ENCODE measurements at places on chromosomes 5 and 9.
A peak's percentile ranks its signal among the peaks of the same experiment; 100 is the strongest.

GRCh38 chr5:156920042-156920860, 42.8 kb downstream of the TIMD4 start:
- DNase-seq, result no peak

DNA sequence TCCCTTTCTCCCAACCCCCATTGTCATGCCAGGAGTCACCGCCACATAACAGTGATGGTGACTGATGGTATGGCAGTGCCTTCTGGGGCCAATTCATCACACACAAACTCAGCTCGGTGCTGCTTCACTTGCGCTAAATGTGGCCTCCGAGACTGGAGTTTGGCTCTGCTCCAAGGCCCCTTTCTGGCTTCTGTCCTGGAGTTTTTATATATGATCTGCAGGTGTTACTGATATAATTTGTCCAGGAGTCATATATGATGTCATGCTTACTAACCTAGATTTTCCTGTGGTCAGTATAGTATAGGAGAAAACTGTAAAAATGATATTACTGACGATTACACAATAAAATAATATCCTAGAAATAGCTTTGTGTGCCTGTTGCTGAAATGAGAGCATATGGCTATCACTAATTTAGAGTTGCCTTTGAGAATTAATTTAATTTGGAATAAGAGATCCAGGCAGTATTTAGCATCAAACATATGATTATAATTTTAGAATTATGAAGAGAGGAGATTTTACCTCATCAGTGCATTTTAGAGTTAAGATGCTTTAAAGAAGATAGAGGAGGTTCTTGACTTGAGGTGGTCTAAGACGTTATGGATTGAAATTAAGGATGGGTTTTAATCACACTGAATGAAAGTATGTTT, 334.1 kb upstream of the CD180 start:
- DNase-seq, result no peak

DNA sequence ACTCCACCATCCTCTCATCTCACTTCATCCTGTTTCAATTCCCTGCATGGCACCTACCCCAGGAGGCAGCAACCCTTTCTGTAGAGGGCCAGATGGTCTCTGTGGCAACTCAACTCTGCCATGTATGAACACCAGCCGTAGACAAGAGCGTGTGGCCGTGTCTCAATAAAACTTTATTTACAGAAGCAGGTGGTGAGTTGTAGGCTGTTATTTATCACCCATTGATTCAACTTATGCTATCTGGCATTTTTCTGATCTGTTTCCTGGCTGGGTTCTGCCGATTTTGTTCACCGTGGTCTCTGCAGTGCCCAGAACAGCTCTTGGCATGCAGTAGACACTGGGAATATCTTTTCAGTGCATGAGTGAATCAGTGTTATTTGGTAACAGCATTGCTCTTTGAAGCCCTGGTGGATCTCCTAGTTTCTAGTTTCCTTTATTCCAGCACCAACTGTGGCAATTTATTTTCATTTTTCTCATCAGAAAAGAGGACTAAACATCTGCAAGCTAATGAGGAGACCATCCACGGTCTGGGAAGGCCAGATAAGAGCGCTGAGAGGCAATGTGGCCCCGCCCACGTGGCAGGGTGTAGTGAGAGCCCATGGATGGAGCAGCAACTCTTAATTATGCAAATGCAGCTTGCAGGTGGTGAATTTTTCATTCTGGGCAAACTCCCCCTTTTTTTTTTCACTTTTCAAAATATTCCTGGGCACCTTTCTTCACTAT, 77.9 kb downstream of the CTSL start:
- no peak for DNase-seq

GRCh38 chr9:137166380-137167229, 3.2 kb downstream of the LRRC26 start:
- DNase-seq, result no peak

DNA sequence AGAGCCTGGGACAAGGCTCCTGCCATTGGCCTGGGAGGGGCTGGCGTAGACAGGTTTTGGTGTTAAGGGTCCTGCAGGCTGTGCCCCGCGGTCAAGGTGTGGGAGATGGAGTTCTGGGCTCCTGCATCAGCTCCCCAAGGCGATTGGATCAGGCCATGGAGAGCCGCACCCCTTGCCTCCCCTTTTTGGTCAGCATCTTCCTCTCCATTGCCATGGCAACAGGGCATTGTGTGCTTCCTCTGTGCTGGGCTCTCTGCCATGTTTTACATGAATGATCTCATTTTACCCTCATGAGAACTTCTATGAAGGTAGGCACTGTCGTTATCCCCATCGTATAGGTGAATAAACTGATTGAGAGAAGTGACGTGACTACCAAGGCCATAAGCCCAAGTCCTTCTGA, 344.3 kb upstream of the CLINT1 start:
- no peak for DNase-seq

- DNase-seq, result no peak
Observed at GRCh38 chr9:127368852-127369402, 28.0 kb upstream of the SLC2A8 start.

GRCh38 chr5:116859666-116860320, 285.2 kb upstream of the SEMA6A start:
- DNase-seq, result no peak

DNA sequence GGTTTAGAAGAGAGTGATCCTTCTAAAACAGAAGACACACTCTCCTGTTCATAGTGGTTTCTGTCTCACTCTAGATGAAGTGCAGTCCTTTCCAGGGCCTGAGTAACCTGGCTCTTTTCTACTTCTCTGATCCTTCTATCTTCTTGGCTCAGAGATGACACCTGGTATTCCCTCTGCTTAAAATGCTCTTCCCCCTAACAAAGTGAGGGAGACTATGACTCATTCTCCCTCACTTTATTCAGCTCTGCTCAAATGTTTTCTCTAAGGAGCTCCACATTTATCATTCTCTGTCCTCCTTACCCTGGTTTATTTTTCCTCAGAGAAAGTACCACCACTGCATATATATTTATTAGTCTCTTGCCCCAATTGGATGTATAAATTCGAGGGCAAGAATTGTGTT, 24.6 kb downstream of the TUT7 start:
- DNase-seq, result no peak

GRCh38 chr9:106648799-106649198, 214.2 kb upstream of the ZNF462 start:
- no peak for DNase-seq

GRCh38 chr5:130337179-130337888, 433.1 kb downstream of the CHSY3 start:
- no peak for DNase-seq

- DNase-seq, result no peak
Observed at GRCh38 chr5:65391591-65391990, 90.1 kb downstream of the ADAMTS6 start.

DNA sequence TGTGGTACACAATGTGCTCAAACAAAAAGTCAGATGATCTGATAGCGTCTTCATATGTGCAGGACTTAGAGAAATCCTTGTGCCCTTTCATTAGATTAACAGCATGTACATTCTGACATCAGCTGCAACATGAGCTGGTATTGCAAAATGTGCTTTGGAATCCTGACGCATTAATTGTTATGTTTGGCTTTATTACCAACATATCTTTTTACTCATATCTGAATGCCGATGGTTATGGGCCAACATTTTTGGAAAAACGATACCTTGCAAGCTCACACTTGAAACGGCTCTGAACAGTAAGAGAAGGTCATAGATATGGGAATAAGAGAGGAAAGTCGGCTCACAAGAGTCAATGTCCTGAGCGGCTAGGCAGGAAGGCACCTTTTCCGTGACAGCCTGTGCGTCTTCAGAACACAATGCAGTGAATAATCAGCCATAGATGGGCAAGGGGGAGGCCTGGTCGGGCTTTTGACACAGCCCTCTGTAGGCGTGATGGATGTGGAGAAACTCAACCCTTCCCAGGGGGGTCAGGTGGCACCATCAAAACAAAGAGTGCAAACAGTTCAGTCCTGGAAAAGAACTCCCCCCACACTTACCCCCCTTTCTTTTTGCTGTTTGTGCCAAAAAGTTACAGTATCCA, 36.4 kb upstream of the GAS1 start:
- DNase-seq, result no peak

- DNase-seq, result no peak
Observed at GRCh38 chr5:1200495-1201326, 684 bp upstream of the SLC6A19 start.

DNA sequence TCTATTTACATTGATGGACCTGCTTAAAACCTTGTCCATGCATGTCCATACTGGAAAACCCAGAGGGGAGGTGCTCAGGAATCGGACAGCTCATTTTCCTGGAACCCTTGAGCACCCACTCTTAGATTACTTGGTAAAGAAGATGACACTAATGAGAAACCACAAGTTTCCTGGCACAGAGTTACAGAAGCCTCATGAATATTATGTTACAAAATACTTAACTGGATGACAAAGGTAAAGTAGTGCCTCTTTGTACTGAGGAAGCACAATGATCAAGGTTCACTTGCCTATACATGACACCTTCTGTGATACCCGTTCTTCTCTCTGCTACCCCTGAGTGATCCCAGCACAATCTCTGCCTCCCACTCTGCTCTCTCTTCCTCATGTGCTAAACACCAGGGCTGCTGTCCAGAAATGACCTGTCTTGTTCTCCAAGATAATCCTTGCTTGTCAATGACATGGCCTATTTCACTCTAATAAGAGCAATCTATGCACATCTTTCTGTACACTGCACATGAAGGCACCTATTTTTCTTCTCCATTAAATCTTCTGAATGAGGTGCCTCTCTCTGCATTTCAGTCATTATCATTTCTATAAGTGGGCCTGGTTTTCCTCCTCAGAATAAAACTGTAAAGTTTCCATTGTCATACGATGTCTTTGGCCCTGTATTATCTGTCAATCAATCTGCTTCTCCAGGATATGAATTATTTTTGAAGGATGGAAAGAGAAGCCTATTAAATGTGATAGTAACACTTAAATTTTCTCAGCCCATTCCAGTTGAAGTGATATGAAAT, 684.0 kb upstream of the ACO1 start:
- no peak for DNase-seq

DNA sequence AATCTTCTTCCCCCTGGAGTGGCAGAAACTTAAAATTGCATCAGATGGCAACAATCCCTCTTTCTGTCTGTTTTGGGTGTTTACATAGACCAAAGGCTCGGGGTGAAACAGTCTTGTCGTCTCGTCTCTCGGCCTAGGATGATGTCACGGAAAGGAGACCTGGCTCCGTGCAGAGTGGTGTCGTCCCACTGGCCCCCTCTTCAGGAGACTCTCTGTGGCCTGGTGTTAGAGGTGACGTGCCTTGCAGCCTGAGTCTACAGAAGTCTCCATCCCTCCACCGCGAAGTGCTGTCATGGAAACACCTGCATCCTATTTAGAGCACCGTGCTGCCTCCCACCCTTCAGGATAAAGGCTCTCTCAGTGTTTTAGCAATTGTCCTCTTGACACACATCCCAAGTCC, 409.7 kb downstream of the IRX1 start:
- DNase-seq, result no peak

GRCh38 chr9:21266733-21267484, 27.1 kb upstream of the IFNA14 start:
- DNase-seq, result peak; percentile 57

- DNase-seq, result no peak
Observed at GRCh38 chr9:113579283-113580040, 115.9 kb downstream of the RGS3 start.

DNA sequence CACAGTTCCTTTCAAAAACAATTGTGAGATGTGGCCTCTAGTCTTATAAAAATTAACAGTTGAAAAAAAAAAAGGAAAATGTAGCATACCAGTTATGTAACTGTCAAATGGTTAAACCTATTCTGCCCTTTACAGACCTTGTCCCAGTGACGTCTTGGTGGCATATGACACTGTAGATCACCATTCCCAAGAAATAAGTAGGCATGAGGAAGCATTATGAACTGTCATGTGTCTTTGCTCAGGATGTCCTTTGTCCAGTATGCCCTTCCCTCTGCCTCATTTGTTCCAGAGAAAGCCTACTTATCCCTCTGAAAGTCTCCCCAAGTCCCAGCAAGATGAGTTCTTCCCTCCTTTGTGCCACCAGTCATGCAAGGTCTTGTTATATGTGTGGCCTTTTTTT, 63.2 kb downstream of the PAM start:
- DNase-seq, result no peak

GRCh38 chr5:38381361-38381760, 123.0 kb downstream of the EGFLAM start:
- DNase-seq, result no peak

GRCh38 chr9:110911659-110912418, 126.4 kb downstream of the LPAR1 start:
- no peak for DNase-seq

GRCh38 chr5:108074626-108075025, 307.3 kb downstream of the FBXL17 start:
- no peak for DNase-seq

- no peak for DNase-seq
Observed at GRCh38 chr9:19404283-19405075, 4.3 kb upstream of the ACER2 start.

- no peak for DNase-seq
Observed at GRCh38 chr9:113298924-113299770, 4.0 kb downstream of the RNF183 start.

- no peak for DNase-seq
Observed at GRCh38 chr5:619444-619843, 7.3 kb downstream of the CEP72 start.

GRCh38 chr5:97918620-97919019, 735.6 kb upstream of the RIOK2 start:
- no peak for DNase-seq

- DNase-seq, result no peak
Observed at GRCh38 chr5:174692982-174693422, 31.4 kb upstream of the MSX2 start.

DNA sequence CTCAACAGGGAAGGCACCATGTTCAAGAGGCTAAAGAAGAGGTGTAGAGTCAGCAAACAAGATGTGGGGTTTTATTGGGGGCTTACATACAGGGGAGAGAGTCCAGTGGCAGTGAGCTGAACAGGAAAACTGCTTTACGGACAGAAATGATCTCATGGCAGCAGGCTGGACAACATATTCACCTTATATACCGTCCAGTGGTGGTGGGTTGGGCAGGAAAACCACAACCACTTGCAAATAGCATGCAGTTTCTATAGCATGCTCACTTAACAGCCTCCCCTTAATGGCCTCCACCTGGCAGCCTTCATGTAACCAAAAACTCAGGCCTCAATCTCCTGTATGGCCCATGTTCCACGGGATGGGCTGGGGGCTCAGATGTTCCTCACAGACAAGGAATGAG, 5.4 kb downstream of the TNFSF8 start:
- DNase-seq, result no peak

GRCh38 chr5:137090151-137090550, 409.0 kb downstream of the SPOCK1 start:
- DNase-seq, result no peak

GRCh38 chr9:7150153-7150890, 392.5 kb downstream of the KDM4C start:
- no peak for DNase-seq

DNA sequence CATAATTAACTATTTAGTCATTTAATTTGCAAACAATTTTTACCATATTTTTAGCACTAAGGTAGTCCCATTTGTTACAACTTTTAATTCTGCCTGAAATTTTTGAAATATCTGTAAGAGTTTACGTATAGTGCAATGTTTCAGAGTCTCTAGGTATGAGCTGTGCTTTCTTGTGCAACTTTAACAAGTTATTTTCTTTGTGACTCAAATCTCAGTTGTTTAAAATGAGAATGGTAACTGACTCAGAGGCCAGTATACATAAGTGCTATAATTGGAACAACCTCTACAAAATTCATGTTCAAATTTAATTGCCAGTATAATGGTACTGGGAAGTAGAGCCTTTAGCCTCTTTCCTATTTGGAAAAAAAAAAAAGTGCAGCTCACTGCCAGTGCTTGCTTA, 14.2 kb upstream of the ZNF883 start:
- DNase-seq, result no peak

- no peak for DNase-seq
Observed at GRCh38 chr5:160470437-160471361, 49.0 kb downstream of the PTTG1 start.

GRCh38 chr5:38932854-38933408, 87.1 kb downstream of the OSMR start:
- no peak for DNase-seq
